ENCODE measurements at places on chromosomes 12 and 14. TPM values are rescaled to one million over a fixed set of nuclear protein-coding genes. Genes with fewer than 3 reads are reported as not detected.

Gene SDR9C7
- not detected for total RNA-seq

Gene FSCB
- total RNA-seq = not detected

Gene MED13L
- total RNA-seq = 26.2 TPM

Gene PTPN21
- 9.0 TPM for total RNA-seq

Gene CAND1
- total RNA-seq = 61.0 TPM

Gene EML5
- total RNA-seq = 0.32 TPM

Gene DACT1
- total RNA-seq = 0.74 TPM

Gene TRHDE
- total RNA-seq = 0.14 TPM

Gene OLR1
- total RNA-seq = 0.71 TPM

Gene CLEC6A
- not detected for total RNA-seq

Gene LRP1-AS
- not detected for total RNA-seq

Gene TIMM9
- total RNA-seq = 83.4 TPM

Gene CLEC4E
- 0.66 TPM for total RNA-seq

Gene NAA30
- total RNA-seq = 12.9 TPM

Gene MARK3
- 53.2 TPM for total RNA-seq

Gene ATXN2
- 52.5 TPM for total RNA-seq

Gene ATP5F1B
- total RNA-seq = 838 TPM

Gene ANO4
- total RNA-seq = 0.20 TPM

Gene SRRM4
- total RNA-seq = not detected

Gene TAS2R31
- total RNA-seq = 0.16 TPM

Gene RNASE9
- not detected for total RNA-seq

Gene MMP19
- 0.38 TPM for total RNA-seq

Gene LPAR5
- 0.53 TPM for total RNA-seq

Gene FGF23
- not detected for total RNA-seq

Gene GLIPR1L1
- total RNA-seq = not detected

Gene LHX5
- total RNA-seq = not detected

Gene SELPLG
- 0.79 TPM for total RNA-seq

Gene LMNTD1
- not detected for total RNA-seq

Gene GALNT6
- total RNA-seq = 3.3 TPM

Gene SLC7A7
- total RNA-seq = 22.5 TPM

Gene CCDC175
- total RNA-seq = not detected

Gene JAG2
- 27.4 TPM for total RNA-seq

Gene SLC6A13
- total RNA-seq = 0.28 TPM
